AG09309 (cell line): ENCODE measurements at places on chromosomes 4 and X.

DNA sequence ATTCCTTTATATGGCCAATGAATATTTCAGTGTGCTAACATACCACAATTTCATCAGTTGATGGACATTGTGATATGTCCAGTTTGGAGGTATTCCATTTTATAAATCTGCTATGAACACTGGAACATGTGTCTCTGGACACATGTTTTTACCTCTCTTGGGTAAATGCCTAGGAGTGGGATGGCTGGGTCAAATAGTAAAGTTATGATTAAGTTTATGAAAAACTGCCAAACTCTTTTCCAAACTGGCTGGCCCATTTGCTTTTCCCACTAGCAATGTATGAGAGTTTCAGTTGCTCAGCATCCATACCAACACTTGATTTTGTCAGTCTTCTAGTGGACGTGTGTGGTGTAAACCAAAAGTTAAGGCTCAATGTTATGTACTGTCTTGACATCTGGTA lies 40.5 kb downstream of the CEP44 start:
- no peak for DNase-seq

DNA sequence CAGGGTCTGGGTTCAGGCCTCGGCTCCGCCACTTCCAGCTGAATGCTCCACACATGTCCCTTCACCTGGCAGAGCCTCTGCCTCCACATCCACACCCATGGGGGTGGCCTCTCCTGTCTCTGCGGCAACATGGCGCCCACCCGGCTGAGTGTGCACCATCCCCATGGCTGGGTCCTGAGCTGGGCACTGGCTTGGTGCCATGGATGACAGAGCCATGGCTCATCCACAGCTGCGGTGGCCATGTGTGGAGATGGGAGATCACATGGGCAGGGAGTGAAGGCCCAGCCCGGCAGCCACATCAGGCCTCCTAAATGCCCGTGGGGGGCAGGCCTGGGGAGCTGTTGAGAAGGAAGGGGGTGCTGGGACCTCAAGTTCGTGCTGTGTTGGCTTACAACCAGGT lies 213.7 kb downstream of the AFAP1 start:
- DNase-seq, result no peak

GRCh38 chr4:2936773-2937145 lies 26.4 kb downstream of the NOP14 start:
- DNase-seq, result no peak

DNA sequence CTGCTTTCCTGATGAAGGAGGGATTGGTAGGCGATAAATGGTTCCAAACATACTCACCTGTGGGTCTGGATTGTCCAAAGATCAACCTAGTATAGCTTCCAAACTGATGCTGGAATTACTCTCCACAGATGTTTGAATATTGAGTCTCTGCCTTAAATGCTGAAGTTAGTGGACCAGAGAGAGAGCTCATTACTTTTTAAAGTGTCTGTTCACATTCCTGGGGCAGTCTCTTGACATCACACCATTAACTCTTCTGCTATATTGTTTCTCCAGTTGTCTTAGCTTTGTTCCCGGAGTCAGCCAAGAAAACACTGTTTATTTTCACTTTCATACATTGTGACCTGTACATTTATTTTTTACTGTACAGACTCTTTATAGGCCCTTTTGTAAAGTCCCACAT lies 35.4 kb downstream of the ARHGEF38 start:
- no peak for DNase-seq

- no peak for DNase-seq
These were observed 34.0 kb downstream of the EMCN start for GRCh38 chr4:100483796-100484195.

GRCh38 chr4:109041463-109042360 lies 260.7 kb downstream of the COL25A1 start:
- no peak for DNase-seq

DNA sequence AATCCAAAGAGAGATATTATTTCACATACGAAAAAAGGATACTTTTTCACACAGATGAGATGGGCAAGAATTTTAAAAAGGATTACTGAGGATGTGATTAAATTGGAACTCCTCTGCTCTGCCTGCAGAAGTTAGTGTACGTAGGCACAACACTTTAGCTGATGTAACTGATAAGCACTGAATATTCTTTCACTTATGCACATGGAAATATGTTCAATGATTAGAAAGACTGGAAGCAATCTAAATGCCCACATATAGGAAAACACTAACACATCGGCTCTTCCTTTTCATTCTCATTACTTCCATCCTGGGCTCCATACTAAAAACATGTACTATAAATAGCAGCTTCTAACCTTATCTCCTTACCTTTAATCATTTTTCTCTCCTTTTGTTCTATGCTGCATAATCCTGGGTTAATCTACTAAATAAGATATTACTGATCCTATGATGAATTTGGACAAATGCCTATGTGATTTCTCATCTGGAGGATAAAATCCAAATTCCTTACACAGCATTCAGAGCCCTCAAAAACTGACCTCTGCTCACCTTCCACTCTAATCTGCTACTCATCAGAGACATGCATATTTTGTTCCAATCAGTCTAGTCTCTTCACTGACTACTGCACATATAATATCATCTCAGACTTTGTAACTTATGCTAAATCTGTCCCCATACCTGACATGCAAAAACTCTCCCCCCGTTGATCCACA lies 197.8 kb downstream of the PDGFC start:
- no peak for DNase-seq

DNA sequence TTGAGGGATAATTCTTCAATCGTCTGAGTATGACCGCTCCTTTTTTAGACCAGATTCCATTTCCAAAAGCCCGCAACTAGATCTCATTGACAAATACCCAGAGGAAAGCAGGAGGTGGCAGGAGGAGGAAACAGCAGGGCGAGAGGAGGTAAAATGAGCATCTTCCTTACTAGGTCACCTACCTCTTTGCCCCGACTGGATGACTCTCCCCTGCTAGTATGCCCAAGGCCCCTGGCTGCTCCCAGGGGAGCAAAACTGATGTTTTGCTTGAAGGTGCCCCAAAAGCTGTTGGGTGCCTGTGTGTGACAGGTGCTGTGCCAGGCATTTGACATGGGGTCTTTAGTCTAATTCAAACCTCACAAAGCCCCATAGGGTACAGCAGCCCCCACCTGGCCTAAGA lies 48.9 kb downstream of the C4orf50 start:
- no peak for DNase-seq
